Pericardium fibroblast (primary cell): ENCODE measurements at places on chromosomes 11 and 22. TPM values are rescaled to one million over a fixed set of nuclear protein-coding genes. Genes with fewer than 3 reads are reported as not detected.

Gene HEPN1
- total RNA-seq: not detected in 2 replicates

Gene DEPDC7
- total RNA-seq: 0.93 and 4.7 TPM in 2 replicates

Gene TNKS1BP1
- 125 and 127 TPM in 2 replicates for total RNA-seq

Gene SCARF2
- 42.2 and 55.3 TPM in 2 replicates for total RNA-seq

Gene GPHA2
- 0.35 TPM in 1 of 2 replicates, not detected in the other for total RNA-seq

Gene LINC01488
- not detected in 2 replicates for total RNA-seq

Gene DLAT
- total RNA-seq: 15.1 and 23.5 TPM in 2 replicates

Gene DENND6B
- total RNA-seq: 6.6 and 8.5 TPM in 2 replicates

Gene OR5AK2
- total RNA-seq: not detected in 2 replicates

Gene ARHGEF17
- total RNA-seq: 23.9 and 40.4 TPM in 2 replicates

Gene CHADL
- 0.17 and 0.35 TPM in 2 replicates for total RNA-seq

Gene TRIM3
- 11.8 and 16.0 TPM in 2 replicates for total RNA-seq

Gene PANX3
- not detected in 2 replicates for total RNA-seq

Gene OR52B6
- not detected in 2 replicates for total RNA-seq

Gene FXYD6
- 0.68 and 1.3 TPM in 2 replicates for total RNA-seq

Gene CARD10
- 5.6 and 9.1 TPM in 2 replicates for total RNA-seq

Gene ALX4
- under 0.01 and 0.09 TPM in 2 replicates for total RNA-seq
